Fibroblast of skin of scalp (primary cell): ENCODE measurements at places on chromosomes 6 and 20.

DNA sequence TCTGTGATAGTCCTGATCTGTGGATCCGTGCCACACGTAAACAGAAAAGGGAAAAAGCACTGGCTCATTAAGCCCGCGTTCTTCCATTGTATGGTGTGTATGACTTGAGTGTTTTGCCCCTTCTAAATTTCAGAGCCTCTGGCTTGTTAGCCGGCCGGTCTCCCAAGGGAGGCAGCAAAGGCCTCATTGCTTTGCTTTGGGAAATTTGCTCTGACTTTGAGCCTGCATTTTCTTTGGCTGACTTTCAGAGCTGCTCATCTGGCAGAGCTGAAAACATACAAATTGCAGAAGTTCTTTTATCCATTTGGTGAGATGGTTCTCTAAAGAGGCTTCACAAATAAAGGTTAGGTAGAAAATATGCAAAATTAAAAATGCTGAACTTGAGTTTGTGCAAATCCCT lies 123.0 kb downstream of the UTRN start:
- peak; percentile 72 for DNase-seq

DNA sequence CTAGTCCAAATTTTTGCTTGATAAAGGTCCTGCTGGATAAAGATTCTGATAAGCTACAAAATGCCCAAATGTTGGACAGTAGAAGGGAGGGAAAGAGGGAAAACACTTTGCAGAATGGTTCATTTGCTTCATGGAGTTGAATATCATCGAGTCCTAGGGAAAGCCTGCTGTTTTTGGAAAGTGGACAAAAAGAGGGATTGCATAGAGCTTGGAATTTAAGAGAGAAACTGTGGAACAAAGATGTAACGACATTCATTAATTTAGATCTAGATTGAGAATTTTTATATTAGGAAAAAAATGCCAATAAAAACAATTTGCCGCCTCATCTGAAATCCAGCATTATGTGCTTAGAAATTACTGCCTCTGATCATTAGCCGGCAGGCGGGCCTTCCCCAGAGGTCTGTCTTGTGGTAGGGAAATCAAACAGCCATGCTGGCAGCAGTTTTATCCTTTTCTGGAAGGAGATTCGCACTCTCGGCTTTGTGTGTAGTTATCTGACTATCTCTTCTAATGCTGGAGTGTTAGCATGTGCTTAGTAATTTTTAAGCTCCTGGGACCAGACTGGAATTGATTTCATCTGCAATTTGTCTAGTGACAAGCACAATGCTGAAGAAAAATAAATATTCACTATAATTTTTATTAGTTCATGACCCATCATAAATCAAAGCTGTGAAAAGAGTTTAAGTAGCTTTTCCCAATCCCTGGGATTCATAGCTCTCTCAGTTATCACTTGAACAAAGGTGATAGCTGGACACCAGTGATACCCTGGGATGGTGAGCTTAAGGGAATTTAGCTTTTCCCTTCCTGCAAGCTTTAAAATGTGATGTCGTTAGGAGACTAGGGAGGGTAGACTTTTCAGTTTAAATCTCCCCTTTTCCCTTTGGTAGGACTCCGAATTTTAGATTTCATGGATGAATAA lies 329.5 kb downstream of the PRL start:
- DNase-seq, result no peak

- no peak for DNase-seq
Observed at GRCh38 chr6:13427316-13427715, 60.1 kb downstream of the GFOD1 start.

- peak; percentile 13 for DNase-seq
Observed at GRCh38 chr6:135546680-135547418, 49.3 kb upstream of the AHI1 start.

- DNase-seq, result no peak
Observed at GRCh38 chr6:132960720-132961119, 146.4 kb downstream of the RPS12 start.

GRCh38 chr6:125773387-125774341 lies 17.1 kb upstream of the NCOA7 start:
- peak; percentile 20 for DNase-seq

- DNase-seq, result no peak
Observed at GRCh38 chr20:8994045-8994444, 74.8 kb upstream of the PLCB4 start.

GRCh38 chr6:11912420-11912819 lies 99.7 kb upstream of the HIVEP1 start:
- no peak for DNase-seq

DNA sequence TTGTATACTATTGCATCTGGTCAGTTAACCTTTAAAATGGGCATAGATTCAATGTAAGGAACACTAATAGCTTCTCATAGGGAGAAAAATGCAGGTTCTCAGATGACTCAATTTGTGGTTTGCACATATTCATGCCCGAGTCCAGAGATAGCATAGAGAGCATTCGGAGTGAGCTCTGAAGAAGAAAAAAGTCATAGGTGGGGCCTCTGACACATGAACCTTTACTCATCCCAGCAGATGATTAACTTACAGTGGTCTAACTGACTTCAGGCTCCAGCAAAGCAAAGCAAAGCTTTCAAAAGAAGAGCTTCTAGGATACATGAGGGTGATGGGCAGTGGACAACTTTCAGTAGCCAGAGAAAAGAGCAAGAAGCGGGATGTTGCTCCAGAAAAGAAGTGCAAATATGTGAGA lies 55.3 kb upstream of the BTN3A2 start:
- DNase-seq, result peak; percentile 58

DNA sequence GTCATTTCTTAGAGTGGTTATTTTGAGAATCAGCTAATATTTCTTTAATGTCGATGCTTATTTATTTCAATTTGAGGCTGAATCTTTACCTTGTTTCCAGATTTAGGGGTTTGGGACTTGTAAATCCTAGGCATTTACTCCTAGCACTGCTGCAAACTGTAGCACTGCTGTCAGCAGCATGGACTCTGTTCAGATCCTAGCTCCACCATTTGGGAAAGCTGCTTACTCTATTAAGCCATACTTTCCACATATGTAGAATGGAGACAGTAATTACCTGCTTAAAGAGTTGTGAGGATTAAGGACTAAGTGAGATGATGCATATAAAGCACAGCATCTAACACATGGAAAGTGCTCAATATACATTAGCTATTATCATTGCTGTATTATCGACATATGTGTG lies 28.7 kb downstream of the TMEM242 start:
- DNase-seq, result no peak

DNA sequence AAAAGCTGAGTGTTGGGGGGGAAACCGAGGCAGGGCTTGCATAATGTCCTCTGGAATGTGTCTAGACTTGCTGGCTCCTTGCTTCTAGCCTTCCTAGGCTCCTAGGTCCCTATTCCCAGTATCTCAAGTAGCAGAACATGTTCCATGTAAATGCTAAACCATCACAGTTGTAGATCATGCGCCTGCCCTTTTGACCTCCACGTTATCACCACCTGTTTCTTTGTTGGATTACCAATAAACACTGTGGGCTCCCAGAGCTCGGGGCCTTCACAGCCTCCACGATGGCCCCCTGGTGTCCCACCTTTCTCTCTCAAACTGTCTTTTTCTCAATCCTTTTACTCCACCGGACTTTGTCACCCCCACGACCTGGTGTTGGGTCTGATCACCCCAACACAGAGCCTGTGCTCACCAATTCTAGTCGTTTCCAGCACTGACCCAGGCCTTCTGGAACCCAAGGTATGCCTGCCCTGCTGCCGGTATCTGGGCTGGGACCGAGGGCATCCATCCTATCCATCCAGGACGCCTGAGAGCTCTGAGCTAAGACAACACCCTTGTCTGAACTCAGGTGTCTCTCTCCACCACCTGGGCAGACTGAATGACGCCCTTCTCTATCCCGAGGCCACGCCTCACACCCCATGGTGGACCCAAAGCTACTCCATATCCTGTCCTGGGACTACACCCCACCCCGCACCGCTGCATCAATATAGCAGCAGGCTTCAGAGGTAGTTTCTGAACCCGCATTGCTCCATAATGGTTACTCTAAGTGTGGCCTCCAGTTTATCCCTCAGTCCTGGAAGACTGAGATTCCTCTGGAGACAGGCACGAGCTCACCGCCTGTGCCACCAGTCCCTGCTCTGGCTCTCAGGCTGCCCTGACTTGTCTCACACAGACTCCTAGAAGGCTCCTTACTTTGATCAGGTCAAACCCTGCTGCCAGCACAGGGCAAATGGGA lies 9.3 kb upstream of the PRR18 start:
- no peak for DNase-seq

GRCh38 chr6:44672841-44673240 lies 285.3 kb downstream of the CDC5L start:
- no peak for DNase-seq

DNA sequence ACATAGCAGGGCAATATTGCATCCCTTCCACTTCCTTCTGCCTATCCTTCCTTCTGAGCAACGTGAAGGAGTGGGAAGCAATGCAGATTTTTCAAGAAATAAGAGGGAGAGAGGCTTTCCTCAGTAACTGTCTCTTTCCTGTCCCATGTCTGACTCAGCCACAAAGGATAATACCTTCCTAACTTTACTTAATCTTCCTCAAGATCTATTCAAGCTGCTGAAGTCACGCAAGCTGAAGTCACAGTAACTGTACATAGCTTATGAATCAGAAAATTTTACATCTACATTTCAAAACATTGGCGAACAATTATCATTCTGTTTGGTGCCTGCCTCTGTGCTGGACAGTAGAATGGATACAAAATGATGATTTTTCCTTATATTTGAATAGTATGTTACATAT lies 86.4 kb upstream of the POU3F2 start:
- DNase-seq, result peak; percentile 35

DNA sequence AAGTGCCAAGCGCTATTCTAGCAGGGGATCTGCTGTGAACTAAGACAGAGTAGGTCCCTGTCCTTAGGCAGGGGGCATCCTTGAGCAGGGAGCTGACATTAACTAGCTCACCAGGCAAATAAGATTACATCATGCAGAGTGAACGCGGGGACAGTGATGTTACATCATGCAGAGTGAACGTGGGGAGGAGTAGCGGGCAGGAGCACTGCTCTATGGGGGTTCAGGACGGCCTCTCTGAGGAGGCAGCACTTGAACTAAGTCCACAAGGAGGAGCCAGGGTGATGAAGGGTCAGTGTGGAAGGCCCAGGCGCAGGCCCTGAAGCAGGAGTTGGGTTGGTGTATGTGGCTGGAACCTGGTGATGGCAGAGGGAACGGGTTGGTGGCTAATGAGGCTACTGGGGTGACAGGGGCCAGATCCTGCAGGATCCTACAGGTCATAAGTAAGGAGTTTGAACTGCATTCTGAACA lies 38.7 kb downstream of the KAT14 start:
- DNase-seq, result peak; percentile 18

- no peak for DNase-seq
Observed at GRCh38 chr20:8212286-8212685, 80.2 kb downstream of the PLCB1 start.

DNA sequence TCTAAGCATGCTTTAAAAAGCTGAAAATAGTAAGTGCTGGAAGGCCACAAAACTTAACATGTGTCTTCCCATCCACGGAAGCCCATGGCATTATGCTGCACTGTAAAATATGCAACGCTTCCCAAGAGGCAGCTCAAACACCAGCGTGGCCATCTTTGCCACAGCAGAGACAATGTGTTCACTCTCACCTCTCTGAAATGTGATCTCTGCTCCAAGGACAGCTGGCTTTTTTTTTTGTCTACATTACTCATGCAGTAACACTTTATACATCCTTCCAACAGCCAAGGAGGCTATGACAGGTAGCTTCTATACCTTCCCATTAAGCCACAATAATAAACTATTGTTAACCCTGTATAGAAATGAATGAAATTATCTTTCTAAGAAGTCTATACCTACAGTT lies 49.2 kb downstream of the BLOC1S5 start:
- no peak for DNase-seq

GRCh38 chr6:57305761-57306160 lies 11.7 kb upstream of the PRIM2 start:
- DNase-seq, result peak; percentile 71

DNA sequence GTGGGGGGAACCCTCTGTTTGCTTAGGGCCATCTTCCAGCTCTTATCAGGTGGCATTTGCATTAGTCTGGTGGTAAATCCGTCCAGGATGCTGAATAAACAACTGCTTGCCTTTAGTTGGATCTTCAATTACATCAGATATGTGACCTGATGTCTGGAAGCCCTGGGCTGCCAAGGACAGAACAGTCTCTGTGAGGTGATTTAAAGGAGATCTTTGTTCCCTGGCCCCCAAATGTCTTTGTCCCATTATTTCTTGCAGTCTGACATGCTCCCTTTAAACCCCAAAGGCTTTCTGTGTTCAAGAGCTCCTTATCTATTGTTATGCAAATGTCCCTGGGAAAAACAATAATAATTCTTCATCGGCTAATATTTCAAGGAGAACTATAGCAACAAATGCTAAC lies 84.6 kb upstream of the SPTLC3 start:
- DNase-seq, result no peak

GRCh38 chr6:141359953-141360352 lies 772.8 kb upstream of the GJE1 start:
- DNase-seq, result peak; percentile 4

GRCh38 chr6:19032591-19033295 lies 645.6 kb downstream of the RNF144B start:
- DNase-seq, result no peak

GRCh38 chr6:142300302-142300701 lies 1.5 kb upstream of the ADGRG6 start:
- no peak for DNase-seq

GRCh38 chr6:44227148-44227793 lies 3.9 kb downstream of the SLC29A1 start:
- no peak for DNase-seq

GRCh38 chr6:8825726-8826125 lies 390.4 kb upstream of the SLC35B3 start:
- no peak for DNase-seq
